RPMI8226 (cell line): ENCODE measurements at places on chromosomes 3 and 15.

DNA sequence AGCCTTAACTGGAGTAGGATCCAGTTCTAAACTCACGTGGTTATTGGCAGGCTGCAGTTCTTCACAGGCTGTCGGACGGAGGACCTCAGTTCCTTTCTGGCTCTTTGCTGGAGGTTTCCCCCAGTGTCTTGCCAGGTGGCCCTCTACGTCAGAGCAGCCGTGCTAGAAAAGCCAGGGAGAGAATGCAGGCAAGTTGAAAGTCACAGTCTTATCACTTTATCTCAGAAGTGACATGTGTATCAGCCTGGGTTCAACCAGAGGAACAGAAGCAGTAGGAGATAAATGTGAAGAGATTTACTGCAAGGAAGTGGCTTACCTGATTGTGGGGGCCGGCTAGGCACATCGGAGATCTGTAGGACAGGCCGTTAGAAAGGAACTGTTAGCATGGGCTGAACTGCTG lies 125.3 kb upstream of the BNIP2 start:
- no peak for DNase-seq

DNA sequence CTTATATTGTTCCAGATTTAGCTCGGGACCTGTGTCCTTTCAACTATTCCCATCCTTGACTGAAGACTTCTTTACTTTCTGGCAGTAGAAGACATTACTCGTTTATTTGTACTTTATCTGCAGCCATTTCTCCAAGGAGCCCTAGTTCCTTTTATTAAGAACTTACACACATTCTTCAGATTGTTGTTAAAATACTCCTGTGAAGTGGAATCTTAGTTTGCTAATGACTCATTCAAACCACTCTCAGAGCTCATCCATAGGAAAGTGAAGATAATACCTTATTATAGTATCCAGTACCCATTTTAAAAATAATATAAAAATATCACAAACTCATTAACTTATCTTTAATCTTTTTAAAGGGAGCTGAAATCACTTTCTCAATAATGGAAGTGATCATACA lies 63.5 kb downstream of the C3orf70 start:
- no peak for DNase-seq

- no peak for DNase-seq
These were observed 123.4 kb upstream of the ROPN1 start for GRCh38 chr3:124115279-124115678.

DNA sequence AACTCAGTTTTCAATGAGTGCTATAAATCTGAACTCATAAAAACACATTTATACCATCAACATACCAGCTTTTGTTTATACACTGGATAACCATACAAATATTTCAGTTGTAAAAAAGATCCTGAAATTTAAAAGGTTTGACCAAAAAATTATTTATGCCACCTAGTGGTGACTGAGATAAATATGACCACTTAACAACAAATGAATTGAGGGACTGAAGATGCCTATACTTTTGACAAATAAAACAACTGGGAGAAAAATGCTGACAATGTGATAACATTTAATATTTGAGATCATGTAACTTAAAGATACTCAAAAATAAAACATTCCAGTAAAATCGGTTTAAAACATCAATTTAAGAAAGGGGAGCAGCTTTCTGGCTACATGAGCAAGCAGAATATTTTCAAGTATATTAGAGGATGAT lies 30.4 kb downstream of the ATG3 start:
- DNase-seq, result peak; percentile 39

DNA sequence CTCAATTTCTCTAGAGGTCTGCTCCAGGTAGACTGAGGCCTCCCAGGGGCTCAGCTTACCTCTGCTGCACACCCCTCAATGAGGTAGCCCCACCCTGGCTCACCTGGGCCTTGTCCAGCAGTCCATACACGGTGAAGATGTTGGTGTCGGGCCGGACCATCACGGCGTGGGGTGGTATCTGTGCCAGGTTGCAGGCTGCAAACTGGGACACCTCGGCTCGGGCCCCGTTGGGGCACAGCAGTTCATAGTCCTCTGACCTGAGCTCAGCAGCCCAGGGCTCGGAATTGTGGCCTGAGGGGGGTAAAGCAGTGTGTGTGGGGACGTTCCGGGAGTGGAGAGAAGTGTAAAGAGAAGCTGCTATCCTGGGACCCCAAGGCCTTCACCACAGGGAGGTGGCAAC lies 23.2 kb downstream of the MELTF start:
- no peak for DNase-seq

GRCh38 chr3:189342811-189343210 lies 171.0 kb downstream of the TPRG1 start:
- no peak for DNase-seq
